ENCODE measurements at places on chromosomes 4 and X.

GRCh38 chr4:151304755-151305154 lies 20.6 kb downstream of the SH3D19 start:
- DNase-seq = no peak

GRCh38 chr4:17670423-17670822 lies 56.0 kb downstream of the MED28 start:
- DNase-seq = no peak

- DNase-seq = no peak
These were observed 8.3 kb upstream of the NAP1L5 start for GRCh38 chr4:88705805-88706492.

DNA sequence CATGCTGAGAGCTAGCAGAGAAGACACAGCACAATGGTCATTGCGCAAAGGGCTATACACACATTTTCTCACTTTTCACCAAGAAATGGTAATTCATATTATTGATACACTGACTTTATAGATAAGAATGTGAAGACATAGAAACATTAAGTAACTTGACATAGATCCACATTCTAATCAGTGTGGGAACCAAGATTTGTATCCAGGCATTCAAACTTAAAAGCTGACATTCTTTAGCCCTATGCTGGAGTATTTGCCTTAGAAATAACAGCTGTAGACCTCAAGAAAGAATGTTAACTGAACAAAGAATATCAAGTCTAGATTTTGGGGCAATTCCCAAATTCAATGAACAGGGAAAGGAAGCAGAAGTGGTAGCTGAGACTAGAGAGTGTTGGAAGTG lies 384.8 kb downstream of the IL15 start:
- no peak for DNase-seq

GRCh38 chr4:9903317-9903716 lies 118.0 kb downstream of the SLC2A9 start:
- no peak for DNase-seq

GRCh38 chrX:12441381-12442128 lies 303.3 kb downstream of the FRMPD4 start:
- DNase-seq = no peak

- no peak for DNase-seq
These were observed 136.5 kb upstream of the AADAT start for GRCh38 chr4:170226288-170226687.

GRCh38 chrX:40513835-40514234 lies 66.9 kb upstream of the ATP6AP2 start:
- DNase-seq = no peak

DNA sequence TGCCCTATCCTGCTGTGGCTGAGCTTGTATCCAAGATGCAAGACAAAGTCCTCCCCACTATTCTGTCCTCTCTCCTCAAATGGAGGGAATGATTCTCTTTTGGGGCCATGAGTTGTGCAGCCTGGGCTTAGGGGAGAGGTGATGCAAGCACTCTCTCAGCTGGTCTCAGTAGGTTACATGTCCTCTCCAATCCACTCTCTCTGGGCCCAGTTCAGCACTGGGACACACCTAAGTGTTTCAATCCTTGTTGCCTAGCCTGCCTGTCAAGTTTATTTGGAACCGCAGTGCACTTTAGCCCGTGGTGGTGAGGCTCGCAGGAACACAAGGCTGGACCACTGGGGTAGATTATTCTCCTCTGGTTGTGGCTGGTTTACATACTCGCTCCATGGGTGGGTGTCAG lies 23.8 kb upstream of the TMPRSS11D start:
- no peak for DNase-seq

DNA sequence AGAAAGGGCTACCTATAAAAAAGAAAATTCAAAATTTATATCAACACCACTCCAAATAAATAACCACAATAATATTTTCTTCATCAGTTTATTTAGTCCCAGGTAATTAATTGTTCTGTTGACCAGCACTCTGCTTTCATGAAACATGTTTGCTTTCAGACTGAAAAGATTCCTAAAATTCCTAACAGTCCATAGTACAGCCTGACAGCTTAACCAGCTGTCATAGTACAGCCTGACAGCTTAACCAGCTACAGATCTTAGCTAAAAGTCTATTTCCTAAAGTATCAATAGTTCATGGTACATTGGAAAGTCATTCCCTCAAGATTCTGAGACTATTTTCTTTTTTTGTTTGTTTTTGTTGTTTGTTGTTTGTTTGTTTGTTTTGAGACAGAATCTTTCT lies 144.1 kb upstream of the DDX53 start:
- DNase-seq = no peak

GRCh38 chr4:138675685-138676084 lies 339.9 kb upstream of the NOCT start:
- DNase-seq = no peak

GRCh38 chr4:185535612-185536410 lies 504 bp upstream of the PDLIM3 start:
- DNase-seq = no peak

DNA sequence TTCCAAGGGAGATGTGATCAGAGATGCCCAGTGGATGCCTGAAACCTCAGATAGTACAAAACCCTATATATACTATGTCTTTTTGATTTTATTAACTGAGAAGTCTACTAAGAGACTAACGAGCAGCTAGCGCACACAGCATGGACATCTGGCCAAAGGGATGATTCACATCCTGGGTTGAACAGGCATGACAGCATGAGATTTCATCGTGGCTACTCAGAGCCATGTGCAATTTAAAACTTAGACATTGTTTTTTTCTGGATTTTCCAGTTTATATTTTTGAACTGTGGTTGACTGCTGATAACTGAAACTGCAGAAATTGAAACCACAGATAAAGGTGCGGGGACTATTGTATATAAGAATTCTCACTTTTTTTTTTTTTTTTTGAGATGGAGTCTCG lies 2252.9 kb upstream of the AGA start:
- DNase-seq = no peak

GRCh38 chr4:57074744-57075143 lies 35.4 kb downstream of the IGFBP7 start:
- no peak for DNase-seq

- no peak for DNase-seq
These were observed 120.4 kb upstream of the SCML1 start for GRCh38 chrX:17616936-17617335.

Data from stimulated activated CD8-positive, alpha-beta memory T cell treated with anti-CD3 and anti-CD28 coated beads, Interleukin-2, amount 100 ng/mL, for 48 hours (primary cell).